RWPE1 (cell line): ENCODE measurements at places on chromosomes 7 and 10.

- DNase-seq, result no peak
Measured at GRCh38 chr10:71443676-71444075, 47.0 kb downstream of the CDH23 start.

DNA sequence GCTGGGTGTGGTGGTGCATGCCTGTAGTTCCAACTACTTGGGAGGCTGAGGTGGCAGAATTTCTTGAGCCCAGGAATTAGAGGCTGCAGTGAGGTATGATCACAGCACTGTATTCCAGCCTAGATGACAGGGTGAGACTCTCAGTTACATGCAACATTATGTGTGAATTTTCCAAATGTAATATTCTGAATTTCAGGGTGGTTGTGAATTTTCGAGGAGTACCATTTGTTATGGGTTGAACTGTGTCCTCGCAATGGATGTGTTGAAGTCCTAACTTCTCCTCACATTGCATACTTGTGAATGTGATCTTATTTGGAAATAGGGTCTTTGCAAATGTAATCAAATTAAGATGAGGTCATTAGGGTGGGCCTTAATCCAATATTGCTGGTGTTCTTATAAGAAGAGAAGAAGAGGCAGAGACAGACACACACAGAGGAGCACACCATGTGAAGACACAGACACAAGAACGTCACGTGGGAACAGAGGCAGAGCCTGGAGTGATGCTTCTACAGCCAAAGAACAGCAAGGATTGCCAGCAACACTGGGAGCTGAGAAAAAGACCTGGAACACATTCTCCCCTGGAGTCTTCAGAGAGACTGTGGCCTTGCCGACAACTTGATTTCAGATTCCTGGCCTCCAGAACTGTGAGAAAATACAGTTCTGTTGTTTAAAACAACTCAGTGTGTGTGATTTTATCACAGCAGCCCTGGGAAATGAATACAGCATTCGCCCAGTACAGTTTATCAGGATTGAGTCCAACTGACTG lies 91.9 kb downstream of the ZNF783 start:
- no peak for DNase-seq

- DNase-seq, result no peak
Measured at GRCh38 chr10:62005687-62006086, 104.2 kb downstream of the ARID5B start.

DNA sequence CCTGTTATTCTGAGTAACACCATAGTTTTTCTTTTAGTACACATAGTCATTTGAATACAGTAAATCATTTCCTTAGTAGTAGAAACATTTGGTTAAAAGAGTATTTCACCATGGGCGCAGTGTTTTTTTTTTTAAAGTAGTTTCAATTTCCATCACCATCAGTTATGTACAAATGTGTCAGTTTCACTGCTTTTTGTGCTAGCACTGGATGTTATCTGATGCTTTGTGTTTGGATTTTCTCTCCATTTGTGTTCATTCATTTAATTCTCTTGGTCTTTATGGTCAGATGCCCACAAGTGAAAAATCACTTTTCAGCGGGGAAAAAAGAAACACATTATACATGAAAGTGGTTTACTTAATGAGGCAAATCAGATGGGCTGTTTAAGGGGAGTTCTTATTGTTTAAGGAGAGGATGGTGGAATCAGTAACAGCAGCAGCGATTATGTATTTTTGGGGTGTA lies 16.0 kb upstream of the HK1 start:
- DNase-seq, result no peak

DNA sequence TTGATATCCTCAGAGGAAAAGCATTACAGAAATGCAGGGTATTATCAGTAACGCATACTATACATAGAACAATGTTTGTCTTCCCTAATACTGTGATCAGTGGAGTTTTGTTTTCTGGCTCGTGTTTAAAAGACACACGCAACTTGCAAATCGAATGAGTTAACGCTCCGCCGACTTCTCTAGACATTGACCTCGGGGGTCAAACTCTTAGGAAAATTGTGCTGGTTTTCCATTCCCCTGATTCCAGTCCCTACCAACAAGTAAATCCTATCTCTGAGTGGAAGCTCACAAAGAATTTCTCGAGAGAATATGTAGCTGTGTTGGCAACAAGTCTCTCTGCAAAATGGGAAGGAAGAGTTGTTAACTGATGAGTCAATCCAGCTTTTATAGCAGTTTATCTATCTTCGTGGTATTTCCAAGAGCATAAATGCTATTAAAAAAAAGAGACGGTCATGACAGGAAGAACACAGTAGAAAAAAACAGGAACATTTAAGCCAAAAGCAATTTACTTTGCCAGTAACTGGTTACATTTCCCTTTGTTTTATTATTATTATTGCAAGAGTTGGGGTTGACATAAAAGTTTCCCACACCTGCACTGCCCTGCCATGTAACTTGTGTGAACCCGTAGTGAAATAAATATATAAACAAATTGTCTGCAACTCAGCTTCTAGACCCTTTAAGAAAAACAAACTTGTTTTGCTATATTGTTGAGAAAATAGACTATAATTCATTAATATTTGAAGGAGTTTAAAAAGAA lies 144.4 kb downstream of the ARID5B start:
- DNase-seq, result no peak

GRCh38 chr7:46352004-46352954 lies 431.2 kb upstream of the IGFBP3 start:
- DNase-seq, result peak; percentile 64

DNA sequence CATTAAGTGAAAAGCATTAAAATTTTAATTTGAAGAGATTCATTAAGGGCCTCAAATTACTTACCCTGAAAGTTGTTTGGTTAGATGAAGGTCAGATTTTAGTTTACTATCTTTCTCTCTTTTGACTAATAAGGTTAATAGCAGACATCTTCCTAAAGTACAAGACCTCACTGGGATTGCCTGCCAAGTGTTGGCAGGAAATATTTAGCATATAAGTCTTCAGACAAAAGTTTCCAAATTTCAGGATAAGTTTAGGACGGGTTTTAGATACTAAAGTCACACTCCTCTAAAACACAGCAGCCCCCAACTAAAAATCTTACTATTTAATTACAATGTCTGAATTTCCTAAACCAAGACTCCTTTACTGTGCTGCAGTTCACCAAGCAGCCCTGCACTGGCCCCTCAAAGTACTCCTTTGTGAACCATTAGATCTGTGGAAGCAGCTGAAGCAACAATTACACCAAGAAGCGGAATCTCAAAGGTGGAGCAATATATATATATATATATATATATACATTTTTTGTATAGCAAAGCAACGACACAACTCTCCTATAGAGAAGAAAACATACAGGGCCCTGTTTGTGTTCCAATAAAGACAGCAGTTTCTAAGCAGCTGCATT lies 91.2 kb upstream of the KCNIP2 start:
- no peak for DNase-seq

- DNase-seq, result no peak
Measured at GRCh38 chr10:79354141-79354540, 6.9 kb downstream of the PPIF start.

- DNase-seq, result no peak
Measured at GRCh38 chr7:130973637-130974036, 239.6 kb upstream of the KLF14 start.

DNA sequence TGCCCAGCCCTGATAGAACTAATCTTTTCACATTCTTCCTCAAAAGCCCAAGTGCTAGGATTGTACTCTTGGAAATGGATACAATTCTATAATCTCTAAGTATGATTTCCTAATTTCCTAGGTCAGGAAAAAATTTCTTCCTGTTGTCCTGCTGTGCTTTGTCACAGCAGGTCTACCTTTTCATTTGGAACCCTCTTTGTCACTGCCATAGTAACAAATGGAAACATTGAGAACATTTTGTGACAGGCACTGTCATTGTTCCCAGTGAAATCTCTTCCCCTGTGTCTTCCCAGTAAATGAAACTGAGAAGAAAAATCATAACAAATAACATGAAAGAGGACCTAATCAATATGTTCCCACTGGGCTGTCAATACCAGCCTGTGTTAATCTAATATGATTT lies 150.9 kb upstream of the KAT6B start:
- DNase-seq, result no peak

GRCh38 chr10:102394801-102395399 lies 605 bp upstream of the NFKB2 start:
- peak; percentile 59 for DNase-seq

- no peak for DNase-seq
Measured at GRCh38 chr10:46035923-46036849, 5.8 kb upstream of the NCOA4 start.

GRCh38 chr10:43746906-43747305 lies 98.2 kb upstream of the ZNF32 start:
- DNase-seq, result no peak

GRCh38 chr7:45601094-45601493 lies 26.9 kb downstream of the ADCY1 start:
- DNase-seq, result no peak

DNA sequence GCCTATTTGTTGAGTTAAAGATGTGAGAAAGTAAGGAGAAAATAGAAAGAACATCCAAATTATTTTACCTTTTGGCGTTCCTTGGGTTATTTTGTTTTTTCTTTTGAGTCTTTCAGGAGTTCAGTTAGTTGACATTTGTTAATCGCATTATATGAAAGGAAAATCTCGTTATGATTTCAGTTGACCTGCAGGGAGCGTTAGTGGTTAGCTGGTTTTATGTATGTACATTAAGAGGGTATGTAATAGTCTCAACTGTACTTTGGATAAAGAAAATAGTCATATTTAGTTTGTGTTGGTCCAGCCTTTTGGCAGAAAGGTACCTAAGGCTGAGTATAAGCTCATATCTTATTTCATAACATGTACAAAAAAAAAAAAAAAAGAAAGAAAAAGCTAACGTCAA lies 4.0 kb downstream of the BMPER start:
- no peak for DNase-seq

- DNase-seq, result no peak
Measured at GRCh38 chr10:122086416-122087240, 97.7 kb downstream of the TACC2 start.

DNA sequence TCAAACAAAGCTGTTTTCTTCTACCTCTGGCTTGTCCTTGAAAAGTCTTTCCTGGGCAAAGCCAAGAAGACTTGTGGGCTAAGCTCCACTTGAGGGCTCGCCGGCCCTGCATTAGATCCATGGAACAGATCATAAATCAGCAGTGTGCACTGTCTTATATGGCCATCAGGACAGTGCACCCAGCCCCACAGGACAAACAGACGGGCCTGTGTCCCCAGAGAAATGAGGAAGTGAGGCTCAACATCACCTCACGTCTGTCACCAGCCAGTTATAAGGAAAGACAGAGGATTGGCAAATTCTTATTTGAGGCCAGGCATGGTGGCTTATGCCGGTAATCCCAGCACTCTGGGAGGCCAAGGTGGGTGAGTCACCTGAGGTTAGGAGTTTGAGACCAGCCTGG lies 12.3 kb upstream of the IFT22 start:
- no peak for DNase-seq

DNA sequence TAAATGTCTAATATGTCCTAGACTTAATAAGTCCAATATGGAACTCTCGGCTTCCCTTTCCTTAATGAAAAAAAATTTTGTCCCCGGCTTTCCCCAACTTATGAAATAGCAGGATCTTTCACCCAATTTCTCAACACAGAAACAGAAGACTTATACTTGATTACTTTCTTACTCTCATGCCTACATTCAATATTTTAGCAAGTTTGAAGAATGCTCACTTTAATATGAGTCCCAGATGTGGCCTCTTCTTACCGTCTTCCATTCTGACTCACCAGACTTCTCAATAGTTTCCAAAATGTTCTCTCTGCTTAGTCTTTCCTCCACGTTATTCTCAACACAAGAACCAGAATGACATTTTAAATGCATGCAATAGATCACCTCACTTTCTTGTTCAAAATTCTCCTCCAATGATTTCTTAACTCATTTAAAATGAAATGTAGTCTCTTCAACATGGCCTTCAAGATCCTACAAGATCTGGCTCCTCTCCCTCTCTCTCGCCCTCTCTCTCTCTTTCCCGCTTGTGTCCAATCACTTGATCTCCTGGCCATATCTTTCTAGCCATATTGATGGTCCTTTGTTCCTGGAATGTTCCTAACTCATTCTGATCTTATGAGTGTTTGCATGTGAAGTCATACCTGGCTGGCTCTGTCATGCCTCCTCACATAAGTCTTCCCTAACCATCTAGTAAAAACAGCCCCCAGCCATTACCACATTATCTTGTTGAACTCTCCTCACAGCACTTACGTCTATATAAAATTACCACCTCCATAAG lies 119.7 kb upstream of the FAM3C start:
- no peak for DNase-seq

DNA sequence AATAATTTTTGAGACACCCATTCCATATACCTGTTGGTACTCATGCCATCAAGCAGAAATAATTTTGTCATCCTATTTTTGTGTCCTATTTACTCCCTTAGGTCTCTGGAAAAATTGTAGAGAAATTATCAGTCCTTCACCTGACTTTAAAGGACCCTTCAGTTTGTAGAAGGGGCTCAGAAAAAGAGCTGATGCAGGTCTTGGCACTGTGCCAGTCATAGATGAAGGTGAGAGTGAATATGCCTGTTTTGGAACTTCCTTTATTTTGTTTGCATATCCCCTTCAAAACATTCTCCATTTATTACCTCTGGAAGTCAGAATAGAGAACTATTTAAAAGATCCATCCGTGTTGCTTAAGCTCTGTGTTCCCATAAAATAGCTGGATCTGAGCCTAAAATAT lies 321.0 kb upstream of the TPK1 start:
- no peak for DNase-seq

GRCh38 chr10:119283818-119284217 lies 76.4 kb downstream of the GRK5 start:
- no peak for DNase-seq

- DNase-seq, result peak; percentile 38
Measured at GRCh38 chr7:73978661-73979563, 49.1 kb upstream of the ELN start.
